Stimulated activated CD4-positive, alpha-beta T cell treated with anti-CD3 and anti-CD28 coated beads, TNF-alpha, amount 100 ng/mL, for 1 hour (primary cell): ENCODE measurements at places on chromosomes 3 and 15.

DNA sequence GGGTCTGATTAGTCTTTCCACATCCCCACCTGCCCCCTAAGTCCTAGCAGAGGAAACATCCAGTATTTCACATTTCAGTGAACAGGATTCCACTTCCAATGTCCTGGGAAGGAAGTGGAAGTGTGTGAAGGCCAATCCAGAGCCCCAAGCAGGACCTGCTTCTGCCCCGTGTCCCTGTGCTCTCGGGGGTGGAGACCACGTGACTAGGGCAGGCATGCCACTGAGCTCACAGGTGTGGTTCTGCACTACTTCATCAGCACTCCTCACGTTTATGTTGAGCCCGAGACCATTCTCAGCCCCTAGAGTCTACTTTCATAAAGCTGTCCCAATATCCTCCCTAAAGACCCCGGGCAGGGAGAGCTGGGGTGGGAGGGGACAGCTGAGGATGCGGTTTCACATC, 84.3 kb downstream of the RAB11A start:
- no peak for DNase-seq

GRCh38 chr15:87707071-87707470, 549.5 kb downstream of the NTRK3 start:
- DNase-seq = no peak

GRCh38 chr3:158050461-158050860, 55.8 kb downstream of the SHOX2 start:
- DNase-seq = no peak

- no peak for DNase-seq
Measured at GRCh38 chr3:28308196-28308595, 40.3 kb upstream of the ZCWPW2 start.

DNA sequence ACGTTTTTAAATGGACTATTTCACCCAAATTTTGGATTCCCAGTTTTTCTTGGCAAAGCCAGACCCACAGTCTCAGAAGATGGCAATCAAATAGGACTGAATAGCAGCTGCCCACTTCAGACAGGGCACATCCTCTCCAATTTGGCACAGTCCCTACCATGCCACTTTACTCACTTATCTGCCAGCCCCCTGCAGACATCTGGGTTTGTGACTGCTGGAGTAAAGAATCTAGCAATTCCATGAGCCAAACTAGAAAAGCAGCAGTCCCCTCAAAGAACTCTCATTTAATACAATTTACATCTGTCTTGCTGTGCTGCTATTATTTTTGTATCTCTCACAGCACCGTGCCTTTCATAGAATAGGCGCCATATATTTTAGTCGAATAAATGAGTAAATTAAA, 16.0 kb upstream of the LRRN1 start:
- DNase-seq = no peak

DNA sequence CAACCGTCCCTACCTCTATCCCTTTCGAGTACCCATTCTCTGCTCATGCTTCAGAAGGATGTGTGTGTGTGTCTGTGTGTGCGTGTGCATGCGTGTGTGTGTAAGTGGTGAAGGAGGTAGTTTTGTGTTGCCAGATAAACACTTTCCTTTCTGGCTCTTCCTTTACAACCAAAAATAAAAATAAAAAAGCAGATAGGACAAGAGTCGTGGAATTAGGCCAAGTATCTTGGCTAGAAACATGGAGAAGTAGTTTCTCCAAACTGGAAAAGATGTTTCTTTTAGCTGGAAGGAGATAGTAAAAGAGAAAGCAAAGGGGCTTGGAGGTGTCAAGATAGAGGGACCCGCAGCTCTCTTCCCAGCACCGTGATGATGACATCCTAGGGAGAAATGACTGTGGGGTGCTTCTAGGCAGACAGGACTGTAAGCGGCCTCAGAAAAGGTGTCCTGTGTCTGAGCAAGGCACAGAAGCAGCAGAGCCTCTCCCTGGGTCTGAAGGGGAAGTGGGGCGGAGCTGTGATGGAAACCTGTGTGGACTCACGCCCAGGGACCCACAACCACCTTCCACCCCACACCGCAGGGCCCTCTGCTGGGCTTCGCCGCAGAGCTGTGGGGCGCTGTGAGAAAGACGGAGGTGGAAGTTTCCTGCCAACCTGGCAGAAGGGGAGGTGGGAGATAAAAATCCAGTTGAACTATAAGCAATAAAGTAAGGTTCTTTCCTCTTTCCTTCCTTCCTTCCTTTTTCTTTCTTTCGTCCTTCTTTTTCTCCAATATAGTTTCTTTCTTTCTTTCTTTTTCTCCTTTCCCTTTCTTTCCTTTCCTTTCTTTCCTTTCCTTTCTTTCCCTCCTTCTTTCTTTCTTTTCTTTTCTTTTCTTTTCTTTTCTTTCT, 35.3 kb downstream of the MUC20 start:
- no peak for DNase-seq

DNA sequence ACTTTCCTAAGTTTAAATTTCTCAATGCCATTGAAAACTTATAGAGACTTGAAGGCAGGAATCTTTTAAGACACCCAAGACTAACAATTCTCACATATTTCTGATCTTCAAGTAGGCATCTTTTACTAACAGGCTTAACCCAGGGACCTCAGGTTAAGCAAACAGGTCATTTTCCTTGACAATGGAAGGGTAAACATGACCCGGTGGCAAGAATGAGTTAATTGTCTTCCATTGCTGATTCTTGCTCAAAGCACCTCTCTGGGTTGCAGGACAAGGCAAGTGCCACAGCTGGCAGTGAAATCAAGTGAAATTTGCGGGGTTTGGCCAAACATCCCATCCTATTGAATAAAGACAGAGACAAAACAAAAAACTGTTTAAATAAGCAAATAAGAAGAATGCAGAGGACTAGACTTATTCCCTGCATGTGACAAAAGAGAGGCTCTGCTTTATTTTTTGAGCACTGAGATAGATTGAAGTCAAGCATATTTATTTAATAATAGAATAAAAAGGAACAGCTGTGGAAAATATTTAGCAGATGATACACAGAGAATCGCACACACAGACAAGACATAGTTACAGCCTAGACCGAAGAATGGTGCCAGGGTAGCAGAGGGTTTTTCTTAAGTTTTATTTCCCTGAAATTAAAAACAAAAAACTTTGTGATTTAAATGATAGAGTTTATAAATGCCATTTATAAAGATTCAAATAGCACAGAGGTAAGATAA, 56.0 kb upstream of the MITF start:
- no peak for DNase-seq

DNA sequence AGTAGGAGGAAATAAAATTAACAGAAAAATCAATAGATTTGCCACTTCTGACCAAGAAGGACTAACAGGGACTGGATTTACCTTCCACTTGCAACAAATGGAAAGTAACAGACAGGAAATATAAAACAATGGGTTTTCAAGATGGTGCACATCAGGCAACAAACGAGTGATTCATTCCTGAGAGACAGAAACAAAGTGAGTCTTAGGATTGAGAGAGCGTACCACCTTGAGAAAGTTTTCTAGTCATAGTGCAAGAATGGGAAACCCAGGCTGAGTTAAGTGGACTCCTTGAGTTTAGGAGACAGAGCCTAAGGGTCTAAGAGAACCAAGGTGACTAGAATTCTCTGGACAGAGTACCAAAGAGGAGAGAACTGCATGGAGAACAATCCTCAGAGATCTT, 101.7 kb downstream of the PPP2R3A start:
- DNase-seq = no peak

DNA sequence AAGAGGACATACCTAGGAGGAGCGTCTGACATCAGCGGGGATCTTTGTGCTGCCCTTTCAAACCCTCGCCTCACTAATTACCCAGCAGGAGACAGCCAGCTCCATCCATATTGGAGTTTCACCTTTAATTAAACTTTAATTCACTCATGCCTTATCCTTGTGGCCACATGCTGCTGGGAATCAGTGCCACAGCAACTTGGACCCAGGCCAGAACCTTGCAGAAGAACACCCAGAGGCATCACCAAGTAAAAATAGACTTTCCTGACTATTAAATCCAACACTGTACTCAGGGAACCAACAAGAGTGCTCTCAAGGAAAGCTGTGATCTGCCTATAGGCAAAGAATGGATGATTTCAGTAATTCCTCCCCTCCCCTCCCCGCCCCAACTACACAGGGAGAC, 23.9 kb downstream of the EIF1B start:
- no peak for DNase-seq

GRCh38 chr3:193730511-193730910, 137.5 kb downstream of the OPA1 start:
- DNase-seq = no peak

GRCh38 chr3:72434296-72434695, 413.9 kb downstream of the SHQ1 start:
- no peak for DNase-seq

DNA sequence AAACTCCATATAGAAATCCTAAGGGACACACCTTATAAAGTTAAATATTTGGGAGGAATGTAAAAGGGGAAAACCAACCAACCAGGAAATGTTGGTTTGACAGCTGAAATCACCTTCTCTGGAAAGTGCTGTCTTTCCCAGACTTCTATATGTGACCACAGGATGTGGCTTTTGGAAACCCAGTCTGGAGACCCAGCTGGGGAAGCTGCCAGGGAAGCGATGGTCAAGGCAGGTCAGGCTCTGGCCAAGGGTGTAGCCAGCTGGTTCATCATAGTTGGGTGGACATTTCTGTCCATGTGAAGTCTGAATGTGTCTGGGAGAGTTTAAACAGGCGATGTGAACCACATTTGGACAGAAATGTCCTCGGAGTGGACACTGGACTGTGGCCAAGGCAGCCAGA, 73.9 kb downstream of the ARNT2 start:
- no peak for DNase-seq

- DNase-seq = no peak
Measured at GRCh38 chr15:95594496-95594895, 736.0 kb upstream of the NR2F2 start.

DNA sequence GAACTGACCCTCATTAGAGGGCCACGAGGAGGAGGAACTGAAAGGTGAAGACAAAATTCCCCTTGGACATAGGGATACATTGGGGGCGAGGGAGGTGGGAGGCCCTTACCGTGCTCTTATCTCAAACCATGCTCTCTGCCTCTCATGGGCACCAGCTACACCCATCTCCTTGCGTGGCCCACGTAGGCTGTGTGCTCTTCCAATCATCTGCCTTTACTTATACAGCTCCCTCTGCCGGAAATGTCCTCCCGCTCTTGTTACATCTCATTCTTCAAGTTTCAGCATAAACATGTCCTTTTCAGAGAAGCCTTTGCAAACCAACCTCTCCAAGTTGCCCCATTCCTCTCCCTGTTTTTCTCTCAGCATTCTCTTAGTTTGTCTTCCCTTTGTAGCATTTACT, 307.8 kb upstream of the PROK2 start:
- DNase-seq = no peak

- no peak for DNase-seq
Measured at GRCh38 chr15:79195802-79196201, 86.7 kb upstream of the ANKRD34C start.

DNA sequence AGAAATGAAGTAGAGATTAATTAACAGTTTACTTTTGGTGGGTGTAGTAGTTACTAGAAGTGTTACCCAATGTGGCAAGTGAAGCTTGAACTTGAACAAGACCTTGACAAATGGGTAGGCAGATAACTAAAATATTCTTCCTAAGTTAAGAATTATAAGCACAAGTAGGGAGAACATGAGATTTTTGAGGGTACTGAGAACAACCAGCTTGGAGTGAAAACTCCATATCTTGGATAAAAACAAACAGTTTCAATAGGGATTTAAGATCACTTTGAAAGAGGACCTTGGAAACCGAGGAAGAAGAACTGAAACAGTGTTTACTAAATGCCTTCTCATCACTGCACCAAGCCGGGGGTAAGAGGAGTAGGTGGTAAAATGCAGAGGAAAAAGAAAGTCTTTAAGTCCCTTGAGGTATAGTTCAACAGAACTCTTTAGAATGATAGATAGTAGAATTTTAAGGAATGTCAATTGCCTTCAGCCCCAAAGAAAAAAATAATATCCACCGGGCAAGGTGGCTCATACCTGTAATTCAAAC, 496.7 kb downstream of the NAALADL2 start:
- no peak for DNase-seq

- DNase-seq = no peak
Measured at GRCh38 chr3:124845406-124845805, 41.8 kb downstream of the ITGB5 start.

GRCh38 chr3:152079980-152080379, 188.7 kb upstream of the MBNL1 start:
- no peak for DNase-seq

DNA sequence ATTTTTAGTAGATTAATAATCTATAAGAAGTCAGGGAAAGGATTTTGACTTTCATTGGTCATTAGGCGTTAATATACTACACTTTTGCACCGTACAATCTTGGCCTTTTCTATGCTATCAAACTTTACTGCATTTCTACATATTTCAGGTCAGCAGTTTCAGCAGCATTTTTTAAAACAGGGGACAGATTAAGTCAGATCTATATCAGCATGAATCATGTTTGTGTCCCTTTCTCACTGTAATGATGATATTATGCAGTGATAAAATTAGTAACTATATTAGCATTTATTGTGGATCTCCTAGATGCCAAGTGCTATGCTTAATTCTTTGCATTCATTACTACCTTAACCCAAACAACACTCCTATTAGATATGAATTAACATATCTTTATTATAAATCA, 20.3 kb upstream of the AADAC start:
- DNase-seq = no peak

DNA sequence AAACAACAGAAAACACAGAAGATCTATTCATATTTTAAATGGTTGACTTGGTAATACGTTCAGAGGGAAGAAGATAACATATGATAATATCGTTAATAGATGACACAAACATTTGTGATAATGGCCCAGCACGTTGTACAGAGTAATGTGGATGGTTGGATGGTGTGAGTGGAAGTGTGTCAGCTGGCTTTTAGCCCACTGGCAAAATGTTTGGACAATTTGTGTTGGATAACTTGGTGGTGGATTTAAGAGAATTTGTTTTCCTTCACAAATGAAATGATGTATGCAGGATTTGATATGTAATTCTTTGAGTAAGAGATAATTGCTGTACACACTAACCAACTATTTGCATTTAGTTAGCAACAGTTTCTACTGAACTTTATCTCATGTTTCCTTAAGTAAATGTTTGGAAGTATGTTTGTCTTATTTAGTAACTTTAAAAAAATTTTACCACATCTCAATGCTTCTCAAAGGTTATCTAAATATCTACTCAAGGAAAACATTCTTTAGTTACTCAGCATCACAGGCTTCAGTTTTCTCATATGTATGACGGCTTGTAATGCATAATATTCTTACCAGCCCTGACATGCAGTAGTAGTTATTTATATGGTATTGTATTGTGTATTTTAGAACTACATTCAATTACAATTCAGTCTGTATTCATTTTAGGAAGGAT, 328.5 kb upstream of the GOLIM4 start:
- DNase-seq = no peak

DNA sequence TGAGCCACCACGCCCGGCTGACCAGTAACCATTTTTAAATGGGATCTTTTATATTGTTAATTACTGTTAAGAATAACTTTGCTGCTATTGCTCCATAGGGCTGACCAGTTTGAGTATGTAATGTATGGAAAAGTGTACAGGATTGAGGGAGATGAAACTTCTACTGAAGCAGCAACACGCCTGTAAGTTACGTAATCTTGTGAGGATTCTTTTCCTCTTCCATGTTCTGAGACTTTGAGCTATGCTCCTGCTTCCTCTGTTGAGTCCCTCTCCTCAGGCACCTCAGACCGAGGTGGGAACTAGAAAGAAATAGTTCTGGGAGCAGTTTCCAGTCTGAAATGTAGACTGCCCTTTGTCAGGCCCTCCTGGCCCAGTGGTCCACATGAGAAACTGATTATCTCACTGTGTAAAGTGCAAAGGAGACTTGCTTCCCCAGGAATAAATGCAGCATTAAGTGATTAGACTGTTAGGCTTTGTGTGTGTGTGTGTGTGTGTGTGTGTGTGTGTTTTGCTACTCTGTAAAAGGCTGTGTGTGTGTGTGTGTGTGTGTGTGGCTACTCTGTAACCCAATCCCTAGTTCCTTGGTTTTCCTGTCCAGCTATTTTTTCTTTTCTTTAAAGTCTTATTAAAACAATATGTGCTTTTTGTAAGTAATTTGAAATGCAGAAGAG, 5.2 kb downstream of the POLR2H start:
- no peak for DNase-seq
